ENCODE measurements at places on chromosomes 6 and 20.
A peak's percentile ranks its signal among the peaks of the same experiment; 100 is the strongest.

DNA sequence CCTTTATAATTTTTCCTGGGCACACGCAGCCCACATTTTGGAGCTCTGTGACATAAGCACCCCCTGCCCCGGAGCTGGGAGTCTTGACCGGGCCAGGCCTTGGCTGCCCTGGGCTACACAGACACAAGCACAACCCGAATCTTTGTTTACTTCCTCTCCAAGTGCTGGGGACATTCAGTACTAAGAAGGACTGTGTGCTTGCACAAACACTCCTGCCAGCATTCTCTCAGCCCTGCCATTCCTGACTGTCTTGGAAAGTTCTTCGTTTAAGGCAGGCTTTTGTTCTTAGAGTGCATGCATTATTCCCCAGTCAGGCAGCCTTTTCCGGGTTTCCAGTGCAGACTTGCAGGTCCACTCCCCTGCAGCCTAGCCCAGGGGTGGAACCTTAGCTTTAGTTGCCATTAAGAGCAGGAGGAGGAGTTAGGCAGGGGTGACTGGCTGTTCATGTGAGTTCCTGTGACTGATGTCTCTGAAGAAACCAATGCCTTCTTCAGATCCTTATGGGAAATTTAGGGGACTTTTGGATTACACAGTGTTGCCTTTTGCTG is 28.6 kb downstream of the FOXO3 start:
- no peak for DNase-seq

DNA sequence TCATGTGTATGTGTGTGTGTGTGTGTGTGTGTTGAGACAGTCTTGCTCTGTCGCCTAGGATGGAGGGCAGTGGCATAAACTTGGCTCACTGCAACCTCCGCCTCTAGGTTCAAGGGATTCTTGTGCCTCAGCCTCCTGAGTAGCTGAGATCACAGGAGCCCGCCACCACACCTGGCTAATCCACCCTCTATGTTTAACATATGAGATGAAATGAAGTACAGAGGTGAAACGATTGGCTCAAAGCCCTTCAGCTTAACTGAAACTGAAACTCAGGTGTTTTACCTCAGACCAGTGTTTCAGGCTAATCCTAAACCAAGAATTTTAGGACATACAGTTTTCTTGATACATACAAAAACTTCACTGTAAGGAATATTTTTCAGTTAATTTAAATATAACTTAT is 167.3 kb downstream of the KCNQ5 start:
- no peak for DNase-seq

- DNase-seq = no peak
Measured at GRCh38 chr20:46257887-46258286, 50.4 kb downstream of the CDH22 start.

DNA sequence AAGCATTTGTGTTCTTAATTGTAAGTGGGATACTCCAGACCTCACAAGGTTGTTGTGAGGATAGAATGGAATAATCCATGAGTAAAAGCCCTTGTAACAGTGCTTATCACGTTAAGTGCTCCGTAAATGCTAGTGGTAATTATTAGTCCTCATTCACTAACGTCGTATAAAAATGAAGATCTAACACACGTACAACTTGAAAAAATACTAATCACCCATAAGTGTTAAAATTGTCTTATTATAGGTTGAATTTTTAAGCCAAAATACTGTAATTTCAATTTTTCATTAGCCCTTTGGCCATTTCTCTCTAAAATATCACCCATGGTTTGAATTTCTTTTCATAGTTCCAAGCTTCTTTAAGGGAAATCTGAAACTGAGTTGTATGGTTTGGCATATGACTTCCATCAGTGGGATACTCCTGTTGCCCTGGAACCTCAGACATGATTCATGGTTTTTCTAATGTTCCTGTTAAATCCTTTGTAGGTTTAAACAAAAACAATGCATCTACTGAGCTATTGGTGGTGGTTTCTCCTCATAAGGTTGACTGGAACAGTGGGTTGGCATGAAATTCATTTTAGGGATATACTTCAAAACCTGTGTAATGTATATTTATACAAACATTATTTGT is 19.1 kb downstream of the XRN2 start:
- no peak for DNase-seq

DNA sequence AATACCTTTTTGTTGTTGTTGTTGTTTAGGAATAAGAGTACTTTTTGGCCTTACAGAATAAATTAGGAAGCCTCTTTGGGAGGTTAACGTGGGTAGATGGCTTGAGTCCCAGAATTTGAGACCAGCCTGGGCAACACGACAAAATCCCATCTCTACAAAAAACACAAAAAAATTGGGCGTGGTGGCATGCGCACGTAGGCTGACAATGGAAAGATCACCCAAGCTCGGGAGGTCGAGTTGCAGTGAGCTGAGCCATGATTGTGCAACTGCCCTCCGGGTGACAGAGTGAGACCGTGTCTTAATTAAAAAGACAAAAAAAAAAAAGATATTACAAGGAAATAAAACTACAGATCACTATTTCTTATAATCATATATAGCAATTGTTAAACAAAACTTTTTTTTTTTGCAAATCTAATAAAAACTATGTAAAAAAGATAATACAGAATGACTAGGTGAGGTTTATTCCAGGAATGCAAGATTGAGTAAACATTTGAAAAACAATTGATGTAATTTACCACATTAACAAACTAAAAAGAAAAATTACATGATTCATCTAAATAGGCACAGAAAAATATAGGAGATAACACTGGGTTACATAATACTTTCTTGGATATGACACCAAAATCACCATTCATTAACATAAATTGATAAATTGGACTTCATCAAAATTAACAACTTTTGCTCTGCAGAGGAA is 43.6 kb upstream of the ASCC3 start:
- DNase-seq = no peak

DNA sequence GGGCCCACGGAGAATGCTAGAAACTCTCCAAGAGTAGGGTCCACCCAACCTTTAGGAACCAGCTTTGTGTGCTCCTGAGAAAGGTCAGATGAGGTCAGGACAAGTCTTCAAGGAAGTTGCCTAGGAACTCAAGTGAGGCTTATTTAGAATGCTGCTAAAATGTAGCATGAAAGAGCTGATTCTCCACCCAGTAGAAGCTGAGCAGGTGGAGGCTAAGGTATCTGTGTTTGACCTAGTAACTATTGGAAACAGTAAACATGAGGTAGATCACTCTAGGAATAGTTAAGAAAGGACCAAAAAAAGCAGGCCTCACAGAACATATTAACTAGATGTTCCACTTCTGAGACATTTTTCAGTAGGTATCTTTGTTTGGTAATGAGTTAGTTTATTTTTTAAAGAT is 13.9 kb downstream of the CEP43 start:
- no peak for DNase-seq

GRCh38 chr6:159035891-159036290 is 8.9 kb downstream of the TAGAP start:
- no peak for DNase-seq

GRCh38 chr6:110355022-110355421 is 3.1 kb downstream of the METTL24 start:
- no peak for DNase-seq

DNA sequence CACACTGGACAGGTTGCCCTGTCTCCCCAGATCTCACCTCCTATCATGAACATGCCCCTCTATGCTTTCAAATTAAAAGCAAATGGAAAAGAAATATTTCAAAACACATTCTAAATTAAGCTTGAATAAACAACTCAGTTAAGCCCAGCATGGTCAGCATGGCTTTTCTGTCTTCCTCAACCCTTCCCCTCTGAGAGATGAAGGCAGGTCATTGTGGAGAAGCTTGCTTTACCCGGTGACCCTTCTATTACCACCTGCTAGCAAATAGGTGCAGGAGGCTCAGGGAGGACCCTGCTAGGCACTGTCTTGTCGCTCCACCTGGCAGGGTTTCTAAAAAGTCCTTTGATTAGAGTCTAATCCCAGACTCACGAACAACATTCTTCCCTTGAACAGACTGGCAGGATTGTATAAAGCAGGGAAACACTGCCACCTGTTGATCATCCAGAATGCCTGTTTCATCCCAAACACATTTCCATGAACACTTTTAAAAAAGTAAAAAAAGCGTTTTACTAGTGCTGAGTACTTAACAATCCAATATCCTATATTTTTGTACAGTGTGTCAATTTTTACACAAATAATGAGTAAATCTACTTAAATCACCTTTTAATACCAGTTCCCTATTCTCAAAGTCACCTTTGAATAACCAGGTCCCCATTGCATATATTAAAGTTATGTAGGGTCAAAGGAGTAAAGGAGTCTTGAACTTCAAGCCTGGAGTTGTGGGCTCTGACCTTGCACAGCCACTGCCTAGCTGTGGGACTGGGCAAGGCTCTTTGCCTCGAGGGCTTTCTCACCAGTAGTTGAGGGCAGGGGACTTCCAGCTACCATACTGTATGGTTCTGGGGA is 75.5 kb downstream of the GPR6 start:
- DNase-seq = peak; percentile 50

- DNase-seq = no peak
Measured at GRCh38 chr6:11429577-11429976, 108.0 kb upstream of the TMEM170B start.

GRCh38 chr6:11326116-11326515 is 93.6 kb upstream of the NEDD9 start:
- no peak for DNase-seq

DNA sequence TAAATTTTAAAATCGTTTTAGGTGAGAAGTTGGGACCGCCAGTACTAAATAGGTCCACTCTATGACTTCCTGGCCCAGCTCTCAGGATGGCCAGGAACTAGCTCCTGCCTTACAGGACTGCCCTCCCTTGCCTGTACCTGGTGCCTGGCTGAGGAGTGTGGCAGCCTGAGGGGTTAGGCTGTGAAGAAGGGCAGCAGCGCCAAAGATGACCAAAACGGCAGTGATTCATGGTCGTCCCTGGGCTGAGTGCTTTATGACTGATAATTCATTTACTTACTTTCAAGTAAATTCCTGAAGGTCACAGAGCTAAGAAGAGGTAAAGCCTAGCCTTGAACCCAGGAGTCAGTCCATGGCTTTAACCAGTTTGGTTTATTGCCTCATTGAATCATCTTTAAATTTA is 22.1 kb downstream of the STK35 start:
- no peak for DNase-seq

- DNase-seq = no peak
Measured at GRCh38 chr20:56572172-56572571, 39.1 kb downstream of the FAM209B start.

DNA sequence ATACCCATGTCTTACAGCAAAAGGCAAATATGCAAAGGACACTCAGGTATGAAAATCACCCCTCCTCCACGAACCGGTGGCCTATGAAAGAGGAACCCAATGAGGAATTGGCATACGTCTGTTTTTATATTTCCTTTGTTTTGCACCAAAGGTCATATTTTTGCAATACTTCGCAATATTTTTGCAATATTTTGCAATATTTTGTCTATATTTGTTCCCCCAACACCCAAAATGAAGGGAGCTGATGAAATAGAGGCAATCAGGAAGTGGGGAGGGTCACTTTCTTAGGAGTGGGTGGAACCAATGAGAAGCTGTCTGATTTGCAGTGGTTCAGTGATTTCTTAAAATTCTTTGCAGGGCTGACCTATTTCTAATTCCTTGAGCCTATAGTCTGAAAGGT is 296.8 kb upstream of the TSHZ2 start:
- DNase-seq = no peak

GRCh38 chr20:32456869-32457478 is 98.8 kb downstream of the ASXL1 start:
- no peak for DNase-seq

- peak; percentile 53 for DNase-seq
Measured at GRCh38 chr20:37615340-37616109, 78.3 kb upstream of the CTNNBL1 start.

- peak; percentile 59 for DNase-seq
Measured at GRCh38 chr20:51346686-51347485, 195.6 kb downstream of the NFATC2 start.

GRCh38 chr6:259901-260508 is 32.3 kb upstream of the DUSP22 start:
- no peak for DNase-seq

DNA sequence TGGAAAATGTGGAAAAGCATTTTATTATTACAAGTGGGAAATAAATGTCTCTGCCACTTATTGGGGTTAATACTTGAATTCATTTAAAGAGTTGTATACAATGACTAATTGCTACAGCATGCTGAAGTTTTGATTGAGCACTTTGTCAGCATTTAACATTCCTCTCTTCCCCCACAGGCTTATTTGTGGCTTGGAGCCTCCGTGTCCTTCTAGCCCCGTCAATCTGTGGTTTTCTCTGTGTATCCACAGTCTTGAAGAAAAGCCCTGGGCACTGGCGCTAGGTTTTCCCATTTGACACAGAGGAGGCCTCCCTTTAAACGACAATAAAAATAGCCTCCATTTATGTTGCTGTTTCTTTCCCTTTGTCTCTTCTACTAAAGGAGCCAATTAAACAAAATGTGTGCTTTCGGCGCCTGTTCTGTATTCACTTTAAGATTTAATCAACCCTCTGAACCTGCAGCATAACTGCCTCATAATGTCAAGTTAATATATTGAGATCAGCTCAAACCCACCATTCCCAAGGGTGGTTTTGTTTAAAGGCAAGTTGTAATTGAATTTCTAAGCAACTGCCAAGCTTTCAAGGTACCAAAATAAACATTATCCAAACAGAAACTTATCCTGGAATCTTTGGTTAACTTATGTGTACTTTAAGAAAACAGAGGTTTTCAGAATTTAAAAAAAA is 326.6 kb upstream of the RNF24 start:
- DNase-seq = peak; percentile 33

DNA sequence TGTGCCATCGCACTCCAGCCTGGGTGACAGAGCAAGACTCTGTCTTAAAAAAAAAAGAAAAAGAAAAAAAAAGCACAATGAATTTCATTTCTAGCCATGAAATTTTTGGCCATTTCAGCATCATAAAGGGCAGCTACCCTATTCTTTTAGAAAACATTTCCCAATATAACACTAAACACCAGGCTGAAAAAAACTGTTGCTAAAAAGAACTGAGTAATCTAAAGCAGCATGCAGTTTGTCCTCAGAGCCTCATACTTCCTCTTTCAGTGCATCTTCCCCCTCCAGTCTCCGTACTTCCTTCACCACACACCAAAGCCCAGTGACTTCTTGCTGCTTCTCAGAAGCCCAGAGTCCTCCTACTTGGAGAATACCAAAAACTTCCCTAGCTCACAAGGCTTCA is 5.6 kb upstream of the IFNGR1 start:
- no peak for DNase-seq

DNA sequence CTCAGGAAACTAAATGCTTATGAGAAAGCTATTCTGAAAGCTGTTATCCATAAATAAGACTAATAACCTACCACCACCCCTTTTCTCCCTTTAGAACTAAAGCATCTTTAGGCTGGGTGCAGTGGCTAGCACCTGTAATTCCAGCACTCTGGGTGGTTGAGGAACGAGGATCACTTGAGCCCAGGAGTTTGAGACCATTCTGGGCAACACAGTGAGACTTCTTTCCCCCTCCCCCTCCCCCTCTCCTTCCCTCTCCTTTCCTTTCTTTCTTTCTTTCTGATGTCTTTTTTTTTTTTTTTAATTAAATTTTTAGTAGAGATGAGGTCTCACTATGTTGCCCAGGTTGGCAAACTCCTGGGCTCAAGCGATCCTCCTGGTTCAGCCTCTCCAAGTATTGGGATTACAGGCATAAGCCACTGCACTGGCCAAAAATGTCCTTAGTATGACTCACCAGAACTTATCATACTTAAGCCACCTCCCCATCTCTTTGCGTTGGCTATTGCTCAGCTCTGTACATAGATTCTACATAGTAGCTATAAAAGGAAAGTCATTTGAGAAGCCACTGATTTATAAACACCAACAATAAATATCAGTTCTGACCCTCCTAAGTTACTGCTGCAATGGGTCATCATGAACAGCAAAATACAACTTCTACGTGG is 54.8 kb upstream of the SPDEF start:
- peak; percentile 27 for DNase-seq
